Endodermal cell (in vitro differentiated cells): ENCODE measurements at places on chromosomes 12 and 14. TPM values are rescaled to one million over a fixed set of nuclear protein-coding genes. Genes with fewer than 3 reads are reported as not detected.

Gene WASHC3
- 17.3 to 26.5 TPM (median 18.8 TPM) in 3 replicates for total RNA-seq

Gene LRRC10
- not detected in 3 replicates for total RNA-seq

Gene TAS2R9
- total RNA-seq: not detected in 3 replicates

Gene DNAI7
- 1.6 to 2.2 TPM (median 1.9 TPM) in 3 replicates for total RNA-seq

Gene SNRPF
- total RNA-seq: 59.1 and 59.6 TPM in 2 replicates

Gene HNRNPC
- 751 and 795 TPM in 2 replicates for total RNA-seq

Gene CACNA2D4
- 4.4 and 5.7 TPM in 2 replicates for total RNA-seq

Gene GLIPR1L2
- total RNA-seq: 0.28 to 0.58 TPM (median 0.29 TPM) in 3 replicates

Gene TDRD9
- not detected in 3 replicates for total RNA-seq

GRCh38 chr14:31026077-31026449 is at the start of gene STRN3:
Gene STRN3 (minus strand): TSS chr14:31026379. CDS start chr14:31026185, 194 bp downstream.
- DNase-seq: no peak

GRCh38 chr12:22313286-22313962 is 21.1 kb downstream of the ST8SIA1 start:
- no peak for DNase-seq

DNA sequence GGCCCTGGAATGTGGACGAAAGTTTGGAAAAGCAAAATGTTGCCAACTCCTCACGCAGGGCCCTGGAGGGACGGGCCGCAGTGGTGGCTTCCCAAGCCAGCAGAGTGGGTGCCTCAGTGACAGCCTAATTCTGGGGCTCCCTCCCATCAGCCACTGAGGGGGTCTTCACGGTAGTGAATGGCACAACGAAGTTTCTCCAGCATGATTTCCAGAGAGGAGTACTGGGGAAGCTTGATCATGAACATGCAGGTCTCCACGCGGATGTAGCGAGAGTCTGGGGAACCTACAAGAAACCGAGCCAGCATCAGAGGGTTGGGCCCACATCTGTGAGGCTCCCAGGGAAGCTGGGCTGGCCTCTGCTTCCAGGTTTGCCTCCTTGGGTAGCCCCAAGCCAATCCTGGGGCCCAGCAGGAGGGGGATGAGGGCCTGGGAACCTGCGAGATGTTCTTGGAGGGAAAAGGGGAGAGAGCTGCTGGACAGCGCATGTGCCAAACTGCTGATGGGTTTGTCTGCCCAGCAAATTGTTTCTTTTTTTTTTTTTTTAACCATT is 37.0 kb downstream of the TRAFD1 start:
- DNase-seq: peak; percentile 47

- peak; percentile 62 for DNase-seq
Measured at GRCh38 chr12:105382771-105383622, 52.5 kb downstream of the C12orf75 start.

DNA sequence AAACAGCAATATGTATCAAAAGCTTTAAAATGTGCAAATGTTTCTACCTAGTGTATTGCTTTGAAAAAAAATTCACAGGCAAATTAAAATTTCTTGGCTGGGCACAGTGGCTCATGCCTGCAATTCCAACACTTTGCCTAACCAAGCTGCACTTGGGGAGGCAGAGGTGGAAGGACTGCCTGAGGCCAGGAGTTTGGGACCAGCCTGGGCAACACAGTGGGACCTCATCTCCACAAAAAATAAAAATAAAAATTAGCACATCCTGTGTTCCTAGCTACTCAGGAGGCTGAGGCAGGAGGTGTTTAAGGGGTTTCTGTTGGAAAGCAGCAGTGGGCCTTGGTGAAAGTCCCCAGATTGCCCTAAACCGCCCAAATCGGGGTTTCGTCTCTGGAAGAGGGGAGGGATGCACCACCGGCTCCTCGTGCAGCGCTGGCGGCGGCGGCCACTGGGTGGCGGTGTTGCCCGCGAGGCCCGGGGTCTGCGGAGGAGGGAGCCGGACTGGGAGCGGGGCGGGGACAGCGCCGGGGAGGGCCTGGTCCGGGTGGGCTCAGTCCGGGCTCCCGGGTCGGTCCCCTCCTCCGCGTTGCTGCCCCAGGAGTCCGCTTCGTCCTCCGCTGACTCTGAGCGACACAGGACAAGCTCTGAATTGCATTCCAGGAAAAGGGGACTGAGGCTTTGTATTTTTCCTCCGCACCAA is 265.6 kb downstream of the AACS start:
- DNase-seq: peak; percentile 98

DNA sequence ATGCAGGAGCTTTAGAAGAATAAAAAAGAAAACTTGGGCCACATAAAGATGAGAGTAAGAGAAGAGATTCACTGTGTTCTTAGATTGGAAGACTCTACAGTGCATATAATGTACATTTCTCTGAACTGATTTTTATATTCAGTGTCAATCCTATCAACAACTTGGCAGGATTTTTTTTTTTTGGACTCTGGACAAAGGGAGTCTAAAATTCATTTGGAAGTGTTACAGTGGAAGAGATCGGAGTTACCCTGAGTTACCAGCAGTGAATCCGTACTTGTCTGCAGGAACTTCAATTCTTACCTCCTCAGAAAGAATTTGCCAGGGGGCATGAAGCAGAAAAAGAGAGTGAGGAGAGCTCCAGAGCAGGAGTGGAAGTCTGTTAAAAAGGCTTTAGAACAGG is 24.0 kb downstream of the SERPINA11 start:
- DNase-seq: no peak

DNA sequence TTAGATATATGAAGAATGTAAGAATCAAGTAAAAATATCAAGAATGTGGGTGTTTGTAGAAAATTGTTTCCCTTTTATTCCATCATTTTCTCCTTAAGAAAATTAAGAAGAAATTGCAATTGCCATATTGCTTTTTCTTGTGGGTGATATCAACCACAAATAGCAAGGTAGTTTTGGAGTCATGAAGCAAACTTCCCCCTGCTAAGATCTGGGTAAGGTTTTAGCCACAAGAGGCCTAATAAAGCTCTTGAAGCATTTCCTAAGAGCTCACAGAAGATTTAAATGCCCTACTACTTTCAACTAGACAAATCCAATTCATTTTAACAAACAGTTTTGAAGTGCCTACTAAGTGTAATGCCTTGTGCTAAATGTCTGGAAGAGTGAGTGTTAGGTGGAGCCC is 2.6 kb downstream of the GRIP1 start:
- DNase-seq: no peak

DNA sequence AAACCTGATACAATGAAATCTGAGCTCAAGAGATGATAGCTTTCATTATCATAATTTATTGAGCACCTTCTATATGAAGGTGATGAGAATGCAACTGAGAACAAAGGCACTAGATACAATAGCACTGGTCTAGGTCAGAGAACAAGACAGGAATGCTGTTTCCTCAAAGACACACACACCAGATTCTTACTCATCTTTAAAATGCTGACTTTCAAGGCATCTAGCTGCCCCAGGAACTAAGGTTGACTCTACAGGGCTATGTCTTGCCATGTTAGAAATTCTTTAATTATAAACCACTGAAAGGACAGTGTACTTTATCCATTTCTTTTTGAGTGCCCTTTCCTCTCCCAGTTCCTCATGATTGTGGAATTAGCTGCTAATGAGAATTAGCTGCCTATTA is 195.4 kb upstream of the RMST start:
- no peak for DNase-seq

DNA sequence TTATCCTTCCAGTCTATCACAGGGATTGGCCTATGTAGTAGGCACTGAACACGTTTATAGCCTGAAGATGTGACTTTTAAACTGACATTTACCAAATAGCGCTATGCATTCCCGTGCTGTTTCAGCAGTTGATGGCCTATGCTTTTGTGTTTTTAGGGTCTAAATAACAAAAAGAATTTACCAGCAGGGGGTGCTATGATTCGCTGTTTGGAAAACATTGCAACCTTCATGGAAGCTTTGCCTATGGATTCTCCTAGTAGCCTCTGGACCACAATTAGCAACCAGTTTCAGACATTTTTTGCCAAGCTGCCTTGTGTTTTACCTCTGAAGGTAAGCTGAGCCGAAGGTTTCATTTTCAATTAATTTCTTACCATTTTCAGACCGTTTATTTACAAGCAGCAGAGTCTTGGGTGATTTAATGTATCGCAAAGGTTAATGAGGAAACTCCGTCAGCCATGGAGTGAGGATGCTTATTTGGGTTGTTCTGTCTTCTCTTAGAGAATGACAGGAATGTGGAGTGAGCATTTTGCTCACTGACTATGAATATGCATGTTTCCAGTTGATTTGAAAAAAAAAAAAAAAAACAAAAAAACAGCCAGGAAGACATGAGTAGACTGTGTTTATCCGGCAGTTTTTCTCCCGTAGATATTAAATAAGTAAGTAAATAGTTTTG is 133.1 kb downstream of the PRIMA1 start:
- DNase-seq: peak; percentile 67

- no peak for DNase-seq
Measured at GRCh38 chr12:50569321-50569720, 64.5 kb downstream of the DIP2B start.

- DNase-seq: no peak
Measured at GRCh38 chr14:51504669-51505068, 147.0 kb upstream of the FRMD6 start.

DNA sequence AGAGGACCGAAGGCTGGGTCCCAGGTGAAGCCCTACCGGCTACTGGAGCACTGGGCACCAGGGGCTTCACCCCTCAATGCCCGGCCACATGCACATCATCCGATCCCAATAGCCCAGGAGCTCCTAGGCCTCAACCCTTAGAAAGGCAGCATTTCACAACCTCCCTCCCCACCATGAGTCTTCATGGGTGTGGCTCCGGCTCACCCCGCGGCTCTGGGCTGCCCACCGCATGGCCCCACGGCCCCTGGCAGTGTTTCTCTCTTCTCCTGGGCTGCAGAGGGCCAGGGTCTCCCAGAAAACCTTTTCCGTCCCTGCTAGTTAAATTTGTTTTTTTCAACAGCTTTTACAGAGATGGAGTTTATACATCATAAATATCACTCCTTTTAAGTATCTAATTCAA is 28.6 kb upstream of the DLK1 start:
- no peak for DNase-seq

DNA sequence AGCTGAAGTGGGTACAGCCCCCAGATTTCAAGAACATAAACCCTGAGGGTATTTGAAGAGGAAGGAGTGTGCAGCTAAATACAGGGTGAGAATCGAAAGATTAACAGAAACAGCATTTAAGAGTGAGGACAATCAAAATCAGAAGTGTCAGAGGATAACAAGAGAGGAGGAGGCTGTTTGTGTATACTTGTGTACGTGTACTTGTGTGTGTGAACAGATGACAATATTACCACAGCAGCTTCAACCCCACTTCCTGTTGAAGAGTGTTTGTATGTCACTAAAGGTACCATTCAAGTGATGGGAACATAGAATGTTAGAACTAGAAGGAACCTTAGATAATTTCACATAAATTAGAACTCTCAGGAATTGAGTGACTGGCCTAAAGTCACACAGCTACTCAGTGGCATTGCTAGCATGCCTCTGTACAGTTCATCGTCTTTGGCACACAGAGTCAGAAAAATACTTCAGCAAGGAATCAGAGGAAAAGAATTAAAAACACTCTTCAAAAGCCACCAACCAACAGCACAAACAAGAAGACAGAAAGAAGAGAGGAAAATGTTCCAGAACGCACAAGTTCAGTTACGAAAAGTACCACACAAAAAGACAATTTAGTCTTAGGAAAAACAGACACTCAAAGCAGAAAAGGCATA is 164.3 kb upstream of the BCL2L14 start:
- DNase-seq: no peak

GRCh38 chr14:105419195-105420091 is at the start of gene MTA1:
Gene MTA1 (plus strand): TSS chr14:105419827. CDS start chr14:105420036, 209 bp downstream.
- peak; percentile 60 for DNase-seq

DNA sequence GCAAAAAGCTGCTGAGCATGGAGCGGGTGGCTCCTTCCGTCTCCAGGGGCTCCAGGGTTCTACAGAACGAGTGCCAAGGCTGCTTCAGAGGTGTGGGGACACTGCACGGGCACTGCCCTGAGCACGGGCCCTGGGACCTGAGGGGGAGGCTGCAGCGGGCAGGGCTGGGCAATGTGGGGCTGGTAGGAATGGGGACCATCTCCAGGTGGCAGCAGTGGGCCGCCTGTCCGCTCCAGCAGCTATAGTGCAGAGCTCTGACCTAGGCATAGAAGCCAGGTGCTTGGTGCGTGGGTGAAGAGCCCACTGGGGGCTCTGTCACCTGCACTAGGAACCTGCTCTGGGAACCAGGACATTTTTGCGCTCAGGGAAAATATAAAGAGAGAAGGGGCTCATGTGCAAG is 22.3 kb downstream of the HDAC7 start:
- peak; percentile 89 for DNase-seq

- DNase-seq: peak; percentile 70
Measured at GRCh38 chr12:52319097-52319496, 2.1 kb downstream of the KRT83 start.

DNA sequence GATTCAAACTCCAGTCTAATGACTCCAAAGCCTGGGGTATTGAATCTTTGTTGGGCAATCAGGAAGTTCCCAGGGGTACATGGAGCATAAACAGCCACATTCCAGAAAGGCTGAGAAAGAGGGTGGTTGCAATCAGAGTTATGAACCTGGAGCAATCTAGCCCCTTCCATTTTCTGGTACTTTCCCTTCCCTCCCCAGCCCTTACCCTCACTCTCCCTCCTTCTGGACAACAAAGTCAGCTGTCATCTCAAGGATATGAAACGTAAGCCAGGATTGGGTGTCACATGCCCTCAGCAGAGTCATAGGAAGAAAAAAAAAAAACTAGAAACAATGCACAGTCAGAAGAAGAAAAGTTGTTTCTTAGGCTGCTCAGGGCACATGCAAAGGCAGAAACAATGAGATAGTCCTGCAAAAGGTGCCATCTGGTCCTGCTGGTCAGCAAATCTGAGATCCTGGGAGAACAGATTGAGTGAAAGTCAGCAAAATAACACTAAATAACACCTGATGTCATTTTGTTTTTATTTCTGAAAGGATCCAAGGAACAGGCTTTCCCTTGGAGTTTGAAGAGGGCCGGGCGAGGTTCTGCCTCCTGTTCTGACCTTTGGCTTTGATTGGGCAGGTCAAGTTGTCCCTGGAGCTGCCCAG is 27.1 kb downstream of the TMEM229B start:
- peak; percentile 31 for DNase-seq

GRCh38 chr12:67444542-67444941 is 175.4 kb downstream of the CAND1 start:
- DNase-seq: no peak

GRCh38 chr12:91695964-91696363 is 449.7 kb downstream of the BTG1 start:
- DNase-seq: no peak
